ENCODE measurements at places on chromosomes 1 and 21.

DNA sequence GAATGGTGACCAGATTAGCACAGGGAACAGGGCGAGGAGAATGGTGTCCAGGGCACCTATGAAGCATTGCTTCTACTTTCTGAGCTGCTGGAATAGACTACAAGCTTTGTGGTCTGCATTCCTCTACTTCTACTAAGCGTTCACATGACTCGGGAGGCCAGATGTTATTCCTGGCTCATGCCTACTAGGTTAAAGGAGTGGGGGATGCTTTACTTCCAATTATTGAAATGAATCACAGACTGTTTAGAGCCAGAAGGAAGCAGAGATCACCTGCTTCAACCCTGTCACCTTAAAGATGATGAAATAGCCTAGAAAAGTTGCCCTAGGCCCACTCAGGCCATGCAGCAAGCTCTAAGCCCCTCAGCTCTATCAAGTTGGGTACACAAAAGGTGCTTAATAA, 633.5 kb downstream of the KIF26B start:
- DNase-seq, result no peak

DNA sequence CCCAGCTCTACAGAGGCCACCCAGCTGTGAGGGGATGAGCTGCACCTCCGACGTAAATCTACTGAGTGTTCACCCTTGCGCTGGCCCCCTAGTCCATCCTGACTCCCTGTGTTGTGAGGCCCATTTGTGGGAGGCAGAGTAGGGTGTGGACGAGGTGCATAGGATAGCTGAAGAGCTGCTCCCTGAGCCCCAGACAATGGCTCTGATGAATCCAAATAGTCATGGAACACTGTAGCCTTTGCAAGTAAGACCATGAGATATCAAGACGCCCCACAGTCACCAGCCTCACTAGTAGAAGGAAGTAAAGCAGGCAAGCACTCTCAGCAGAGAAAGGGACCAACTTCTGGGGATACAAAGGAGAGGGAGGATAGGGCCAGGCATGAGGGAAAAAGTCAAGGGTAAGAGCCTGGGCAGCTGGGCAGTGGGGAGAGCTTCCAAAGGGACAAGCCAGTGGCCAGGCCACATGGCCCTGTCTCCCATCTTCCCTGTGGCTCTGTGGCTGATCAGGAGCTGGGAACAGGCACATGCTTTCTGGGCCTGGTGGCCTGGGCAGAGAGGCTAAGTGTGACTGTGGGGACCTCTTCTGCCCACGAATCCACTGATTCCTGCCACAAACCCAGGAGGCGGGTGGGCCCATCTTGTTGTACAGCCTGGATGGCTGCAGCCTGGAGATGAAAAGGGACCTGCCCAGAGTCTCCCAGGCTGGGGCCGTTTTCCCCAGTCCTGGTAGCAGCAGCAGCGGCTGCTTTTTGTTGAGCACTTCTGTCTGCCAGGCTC, 55.5 kb upstream of the EPS8L3 start:
- DNase-seq, result no peak

DNA sequence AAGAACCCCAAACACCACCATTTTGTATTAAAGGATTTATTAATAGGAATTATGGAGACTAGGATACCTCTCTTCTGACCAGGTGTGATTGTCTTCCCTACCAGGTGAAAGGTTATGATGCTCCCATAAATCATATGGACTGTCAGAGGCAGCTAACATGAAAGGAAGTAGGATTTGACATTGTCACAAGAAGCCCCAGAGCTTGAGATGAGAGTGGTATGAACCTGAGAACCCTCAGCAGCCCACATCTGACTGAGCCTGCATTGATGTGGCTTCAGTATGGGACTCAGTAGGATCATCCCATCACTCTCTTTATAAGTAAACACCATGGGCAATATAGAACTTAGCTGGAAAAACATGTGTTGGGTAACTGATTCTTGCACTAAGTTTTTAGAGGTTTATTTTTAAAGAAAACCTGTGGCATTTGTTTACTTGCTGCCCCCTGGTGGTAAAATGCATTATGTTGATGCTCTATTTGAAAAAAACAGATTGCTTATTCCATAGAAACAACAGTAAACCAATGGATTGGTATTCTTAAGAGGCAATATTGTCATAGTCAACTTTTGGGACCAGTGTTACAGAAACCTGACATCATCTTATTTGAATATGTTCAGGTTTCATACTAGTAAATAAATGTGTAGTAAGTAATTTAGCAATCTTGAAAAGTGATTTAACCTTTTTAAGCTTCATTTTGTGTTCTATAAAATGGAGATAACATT, 16.6 kb upstream of the CACYBP start:
- no peak for DNase-seq

DNA sequence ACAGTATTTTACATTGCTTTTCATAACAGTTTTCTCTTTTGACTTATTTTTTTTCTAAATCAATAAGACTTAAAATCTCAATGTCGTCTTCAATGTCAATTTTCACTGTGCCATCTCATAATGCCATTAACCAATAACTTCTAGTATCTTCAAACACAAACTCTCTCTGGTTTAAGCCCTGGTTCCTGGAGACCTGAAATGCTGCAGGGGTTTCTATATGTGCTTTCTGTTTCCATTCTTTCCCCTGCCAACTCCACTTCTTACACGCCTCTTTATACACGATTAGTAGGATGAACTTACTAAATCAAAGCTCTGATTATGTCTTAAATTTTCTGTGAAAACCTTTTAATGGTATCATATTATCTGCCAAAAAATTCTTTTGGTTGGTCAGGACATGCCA, 191.4 kb downstream of the AMY1C start:
- DNase-seq, result no peak

DNA sequence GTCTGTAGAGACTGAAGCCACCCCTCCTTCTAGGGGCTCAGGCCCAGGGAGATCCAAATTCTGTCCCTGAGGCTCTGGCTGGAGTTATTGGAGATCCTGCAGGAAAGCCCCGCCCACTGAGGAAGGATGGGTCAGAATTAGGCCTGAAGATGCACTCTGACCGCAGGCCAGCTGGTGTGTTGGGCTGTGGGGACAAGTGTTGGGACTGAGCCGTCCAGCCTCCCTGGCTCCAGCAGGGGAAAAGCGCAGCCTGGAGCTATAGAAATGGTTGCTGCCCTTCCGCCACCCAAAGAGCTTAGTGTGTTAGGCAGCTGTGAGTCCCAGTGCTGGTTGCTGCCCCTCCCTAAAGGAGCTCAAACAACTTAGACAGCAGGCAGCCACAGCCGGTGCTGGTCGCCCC, 33.0 kb upstream of the PRRX1 start:
- DNase-seq, result no peak

DNA sequence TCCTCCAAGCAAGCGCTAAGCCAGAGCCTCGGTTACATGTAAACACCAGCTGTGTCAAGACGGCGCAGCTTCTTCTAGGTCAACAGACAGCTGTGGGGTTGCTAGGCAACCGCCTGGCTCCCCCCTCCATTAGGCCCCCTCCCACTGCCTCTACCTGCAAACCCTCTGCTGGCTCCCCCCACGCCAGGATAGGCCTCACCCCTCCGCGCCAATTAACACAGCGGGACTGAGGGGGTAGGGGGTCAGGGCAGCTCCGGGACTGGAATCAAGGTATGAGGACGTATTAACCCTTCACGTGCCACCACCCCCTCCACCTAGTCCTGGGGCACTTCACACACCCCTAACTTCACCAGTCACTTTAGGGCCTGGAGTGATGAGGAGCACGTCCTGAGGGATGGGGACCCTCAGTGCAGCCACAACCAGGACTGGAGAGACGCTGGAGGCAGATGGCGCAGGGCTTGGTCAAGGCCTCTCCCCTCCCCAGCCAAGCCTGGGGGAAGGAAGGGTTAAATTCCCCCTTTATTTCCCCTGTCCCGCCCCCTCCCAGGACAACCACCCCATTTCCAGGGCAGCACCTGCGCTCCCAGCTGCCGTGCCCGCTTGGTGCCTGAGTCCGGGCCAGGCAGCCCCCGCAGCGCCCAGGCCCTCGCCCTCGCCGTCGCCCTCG, 37.4 kb upstream of the WASF2 start:
- DNase-seq, result no peak

DNA sequence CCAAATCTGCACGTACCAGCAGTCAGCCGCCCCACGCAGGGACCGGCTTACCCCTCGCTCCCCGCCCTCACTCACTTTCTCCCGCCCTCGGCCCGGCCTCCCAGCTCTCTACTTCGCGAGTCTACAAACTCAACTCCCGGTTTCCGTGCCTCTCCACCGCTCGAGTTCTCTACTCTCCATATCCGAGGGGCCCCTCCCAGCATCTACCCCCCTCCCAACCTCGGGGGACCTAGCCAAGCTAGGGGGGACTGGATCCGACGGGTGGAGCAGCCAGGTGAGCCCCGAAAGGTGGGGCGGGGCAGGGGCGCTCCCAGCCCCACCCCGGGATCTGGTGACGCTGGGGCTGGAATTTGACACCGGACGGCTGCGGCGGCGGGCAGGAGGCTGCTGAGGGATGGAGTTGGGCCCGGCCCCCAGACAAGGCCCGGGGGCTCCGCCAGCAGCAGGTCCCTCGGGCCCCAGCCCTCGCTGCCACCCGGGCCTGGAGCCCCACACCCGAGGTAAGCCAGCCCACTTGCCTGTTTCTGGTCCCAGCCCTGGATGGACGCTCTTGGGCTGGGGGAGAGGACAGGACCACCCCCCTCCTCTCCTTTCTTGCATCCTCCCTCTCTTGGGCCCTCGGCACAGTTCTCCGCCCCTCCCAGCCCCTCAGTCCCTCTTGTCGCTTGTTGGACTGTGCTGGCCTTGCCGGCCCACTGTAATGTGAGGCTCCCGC, at the start of gene ARTN:
Gene ARTN (plus strand): TSS at position 416 of the 715 bp plus-strand sequence. CDS start 1,856 bp downstream, outside the sequence.
- DNase-seq, result no peak

DNA sequence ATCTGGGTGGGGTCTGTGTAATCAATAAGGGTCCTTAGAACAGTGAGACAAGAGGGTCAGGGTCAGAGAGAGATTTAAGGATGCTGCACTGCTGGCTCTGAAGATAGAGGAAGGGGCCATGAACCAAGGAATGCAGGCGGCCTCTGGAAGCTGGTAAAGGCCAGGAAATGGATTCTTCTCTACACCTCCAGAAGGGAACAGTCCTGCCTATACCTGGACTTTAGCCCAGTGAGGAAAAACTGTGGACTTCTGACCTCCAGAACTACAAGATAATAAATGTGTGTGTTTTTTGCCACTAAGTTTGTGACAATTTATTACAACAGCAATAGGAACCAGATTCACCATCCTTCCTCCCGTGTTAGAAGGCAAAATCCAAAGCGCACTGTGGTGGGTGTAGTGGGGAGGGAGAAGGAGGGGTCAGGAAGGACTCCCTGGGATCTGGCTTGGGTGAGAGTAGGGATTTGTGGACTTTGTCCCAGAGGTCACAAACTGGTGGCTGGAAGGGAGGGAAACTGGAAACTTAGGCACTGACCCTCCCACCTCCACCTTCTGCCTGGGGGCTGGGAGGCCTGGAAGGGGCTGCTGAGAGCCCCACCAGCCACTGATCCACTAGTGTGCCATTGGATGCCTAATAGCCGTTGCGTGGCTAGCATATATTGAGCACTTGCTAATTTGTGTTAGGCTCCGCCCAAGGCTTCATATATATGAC, 5.4 kb upstream of the CELA2A start:
- DNase-seq, result no peak

DNA sequence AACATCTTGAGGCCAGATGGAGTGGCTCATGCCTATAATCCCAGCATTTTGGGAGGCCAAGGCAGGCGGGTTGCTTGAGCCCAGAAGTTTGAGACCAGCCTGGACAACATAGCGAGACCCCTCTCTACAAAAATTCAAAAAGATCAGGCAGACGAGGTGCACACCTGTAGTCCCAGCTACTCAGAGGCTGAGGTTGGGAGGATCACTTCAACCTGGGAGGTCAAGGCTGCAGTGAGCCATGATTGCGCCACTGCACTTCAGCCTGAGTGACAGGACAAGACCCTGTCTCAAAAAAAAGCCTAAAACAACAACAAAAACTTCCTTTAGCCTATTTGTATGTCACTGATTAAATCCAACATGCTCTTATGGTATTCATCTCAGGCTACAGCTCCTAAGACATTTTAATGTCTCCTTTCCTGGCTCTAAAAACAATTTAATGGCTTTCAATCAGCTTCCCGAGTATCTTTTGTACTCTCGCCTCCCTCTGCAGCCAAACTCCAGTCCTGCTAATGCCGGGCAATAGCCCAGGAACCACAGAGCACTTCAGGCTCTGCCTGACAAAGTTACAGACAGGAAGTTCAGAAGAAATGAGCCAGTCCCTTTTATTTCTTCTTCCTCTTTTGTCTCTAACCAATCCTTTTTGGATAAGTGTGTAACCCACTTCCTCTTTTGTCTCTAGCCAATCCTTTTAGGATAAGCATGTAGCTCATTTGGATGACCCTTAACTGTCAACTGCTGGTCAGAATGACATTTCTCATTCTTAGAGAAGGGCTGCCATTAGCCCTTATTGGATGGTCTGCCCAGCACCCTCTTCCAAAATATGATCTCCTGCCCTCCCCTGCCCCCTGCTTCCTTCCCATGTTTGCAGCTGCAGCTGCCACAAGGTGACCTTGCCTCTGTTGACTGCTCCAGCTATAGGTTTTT, 6.6 kb upstream of the DOP1B start:
- peak; percentile 48 for DNase-seq

GRCh38 chr1:106986603-106987002, 69.9 kb upstream of the PRMT6 start:
- DNase-seq, result no peak

DNA sequence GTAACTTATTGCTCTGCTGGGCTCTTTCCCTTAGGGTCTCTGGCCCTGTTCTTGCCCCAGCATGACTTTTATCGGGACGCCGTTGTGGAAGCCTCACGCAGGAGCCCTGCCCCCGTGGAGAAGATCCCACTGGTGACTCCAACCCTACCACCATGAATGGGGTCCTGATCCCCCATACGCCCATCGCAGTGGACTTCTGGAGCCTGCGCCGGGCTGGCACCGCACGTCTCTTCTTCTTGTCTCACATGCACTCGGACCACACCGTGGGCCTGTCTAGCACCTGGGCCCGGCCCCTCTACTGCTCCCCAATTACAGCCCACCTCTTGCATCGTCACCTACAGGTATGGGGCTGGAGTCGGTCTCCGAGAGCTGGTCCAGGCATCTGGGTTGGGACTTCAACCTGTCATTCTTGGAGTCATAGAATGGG, 322 bp downstream of the DCLRE1B start:
- DNase-seq, result no peak

- no peak for DNase-seq
Measured at GRCh38 chr21:44934797-44935532, 4.9 kb upstream of the SLX9 start.

GRCh38 chr1:67833602-67833940, 304 bp upstream of the GNG12 start:
- DNase-seq, result no peak

- DNase-seq, result no peak
Measured at GRCh38 chr21:26967062-26967913, at the start of gene ADAMTS5. Gene ADAMTS5, minus strand, starts transcription at chr21:26967088. Its CDS starts 697 bp downstream, at chr21:26966391.

- DNase-seq, result no peak
Measured at GRCh38 chr1:214354440-214355148, 73.6 kb downstream of the SMYD2 start.

GRCh38 chr1:80801695-80802094, 999.0 kb upstream of the ADGRL2 start:
- DNase-seq, result no peak

- DNase-seq, result no peak
Measured at GRCh38 chr1:43491061-43491460, 37.3 kb upstream of the HYI start.
